ENCODE measurements at places on chromosomes 4 and X. TPM values are rescaled to one million over a fixed set of nuclear protein-coding genes. Genes with fewer than 3 reads are reported as not detected.

LRP2BP gene
- 1.2 TPM for total RNA-seq

DNA sequence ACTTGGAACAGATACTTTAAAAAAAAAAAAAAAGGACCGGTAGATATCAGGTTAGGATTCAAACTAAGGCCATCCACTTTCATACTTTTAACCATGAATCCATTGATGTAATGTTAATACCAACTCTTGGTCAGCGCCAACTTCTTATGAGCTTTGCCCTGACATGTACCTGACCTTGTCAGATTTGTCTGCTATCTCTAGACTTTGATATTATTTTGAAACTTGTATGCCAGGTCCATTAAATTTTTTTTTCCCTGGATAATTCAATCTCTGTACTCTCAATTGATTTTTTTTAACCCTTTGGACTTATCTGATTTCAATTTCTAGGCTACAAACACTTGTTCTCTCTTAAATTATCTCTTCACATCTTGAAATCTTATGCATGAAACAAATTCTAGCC lies 27.2 kb upstream of the UGT2B7 start:
- H3K27me3 ChIP-seq, result no peaks in the 10 kb centered on the region
- no peaks in the 10 kb centered on the region for H3K4me1 ChIP-seq
- H3K36me3 ChIP-seq, result no peaks in the 10 kb centered on the region
- DNase-seq, result no peak

- DNase-seq, result no peak
- H3K27me3 ChIP-seq, result no peaks in the 10 kb centered on the region
- H3K4me1 ChIP-seq, result no peaks in the 10 kb centered on the region
- H3K27ac ChIP-seq, result no peak overlapping the region
Observed at GRCh38 chr4:143140696-143141095, 44.0 kb upstream of the USP38 start.

DNA sequence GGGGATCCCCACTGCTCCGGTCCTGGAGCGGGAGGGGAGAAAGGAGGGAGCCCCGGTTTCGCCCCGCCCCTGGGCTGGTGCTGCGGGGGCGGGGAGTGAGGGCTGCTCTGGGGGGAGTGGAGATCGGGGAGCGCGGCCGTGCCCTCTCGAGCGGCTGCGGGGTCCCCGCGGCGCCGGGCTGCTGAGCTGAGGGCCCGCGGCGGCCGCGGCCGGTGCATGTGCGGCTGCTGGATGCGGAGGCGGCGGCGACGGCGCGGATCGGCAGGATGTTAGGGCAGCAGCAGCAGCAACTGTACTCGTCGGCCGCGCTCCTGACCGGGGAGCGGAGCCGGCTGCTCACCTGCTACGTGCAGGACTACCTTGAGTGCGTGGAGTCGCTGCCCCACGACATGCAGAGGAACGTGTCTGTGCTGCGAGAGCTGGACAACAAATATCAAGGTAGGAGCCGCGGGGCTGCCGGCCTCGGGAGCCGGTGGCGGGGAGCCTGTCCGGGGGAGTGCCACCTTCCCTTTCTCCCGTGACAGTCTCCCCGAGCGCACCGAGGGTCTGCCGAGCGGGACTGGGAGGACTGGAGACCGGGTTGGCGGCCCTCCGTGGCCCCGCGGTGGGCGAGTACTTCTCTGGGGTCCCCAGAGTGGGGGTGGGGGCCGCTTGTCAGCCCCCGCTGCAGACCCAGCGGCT lies at the start of gene ING2:
TSS of gene ING2 (plus strand) at position 129 of the 681 bp plus-strand sequence. CDS start at position 267, 138 bp downstream.
- H3K4me3 ChIP-seq, result peak within 1 kb of the TSS; percentile 99
- peak; percentile 86 for DNase-seq
- H3K27ac ChIP-seq, result peak within 1 kb of the TSS; percentile 94
- H3K27me3 ChIP-seq, result no peaks in the 10 kb centered on the region
- H3K4me1 ChIP-seq, result peaks cover 10% of the 10 kb centered on the region
- no peaks in the 10 kb centered on the region for H3K36me3 ChIP-seq

Measured in pancreas (tissue), 10 donors.